ENCODE measurements at places on chromosomes 5 and 9.

DNA sequence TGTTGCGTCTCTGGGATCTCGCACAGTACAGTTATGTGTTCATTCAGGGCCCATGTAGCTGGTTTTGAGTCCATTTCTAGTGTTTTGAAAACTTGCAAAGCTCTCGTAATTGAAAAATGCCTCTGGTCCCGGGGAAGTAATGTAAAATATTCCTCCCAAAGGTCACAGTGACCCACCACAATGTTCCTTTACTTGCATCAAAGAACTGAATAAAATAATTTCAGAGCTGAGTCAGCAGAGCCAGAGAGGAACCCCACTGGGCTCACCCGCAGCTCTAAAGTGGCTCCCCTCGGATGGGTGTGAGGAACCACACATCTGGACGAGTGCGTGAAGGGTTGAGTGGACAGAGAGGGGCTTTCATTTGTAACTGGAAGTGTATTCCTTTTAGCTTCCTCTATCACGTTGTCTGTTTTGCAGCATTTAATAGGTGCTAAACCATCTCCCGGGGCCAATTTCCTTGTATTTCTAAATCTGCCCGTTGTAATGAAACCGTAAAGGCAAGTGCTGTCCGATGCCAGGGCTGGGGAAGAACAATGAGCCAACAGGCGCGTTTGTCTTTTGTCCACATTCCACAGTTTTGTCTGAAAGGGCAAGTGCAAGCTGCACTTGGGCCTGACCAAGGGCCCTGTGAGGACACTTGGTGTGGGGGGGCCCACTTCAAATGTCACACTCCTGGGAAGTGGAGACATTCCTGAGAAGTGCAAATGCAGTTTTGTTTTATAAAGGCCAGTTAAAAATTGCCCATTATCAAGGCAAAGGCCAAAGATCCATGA, 29.9 kb downstream of the COL5A1 start:
- no peak for DNase-seq

- DNase-seq = no peak
Measured at GRCh38 chr9:69120380-69121154, 53.5 kb upstream of the TJP2 start.

DNA sequence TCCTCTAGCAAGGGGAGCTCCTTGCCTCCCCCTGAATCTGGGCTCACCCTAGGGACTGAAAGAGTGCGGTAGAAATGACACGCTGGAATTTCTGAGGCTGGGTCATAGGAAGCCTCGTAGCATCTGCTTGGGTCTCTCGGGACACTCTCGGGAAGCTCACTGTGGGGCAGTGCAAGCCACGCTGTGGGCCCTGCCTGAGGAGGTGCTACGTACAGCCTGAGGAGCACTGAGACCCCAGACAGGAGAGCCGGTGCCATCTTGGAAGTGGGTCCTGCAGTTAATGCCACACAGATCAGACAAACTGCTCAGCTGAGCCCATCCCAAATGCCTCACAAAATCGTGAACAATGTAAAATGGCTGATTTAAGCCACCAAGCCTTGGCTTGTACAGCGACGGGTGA, 1.8 kb downstream of the MRPL36 start:
- no peak for DNase-seq

- DNase-seq = no peak
Measured at GRCh38 chr9:78213712-78214111, 22.2 kb upstream of the CEP78 start.

DNA sequence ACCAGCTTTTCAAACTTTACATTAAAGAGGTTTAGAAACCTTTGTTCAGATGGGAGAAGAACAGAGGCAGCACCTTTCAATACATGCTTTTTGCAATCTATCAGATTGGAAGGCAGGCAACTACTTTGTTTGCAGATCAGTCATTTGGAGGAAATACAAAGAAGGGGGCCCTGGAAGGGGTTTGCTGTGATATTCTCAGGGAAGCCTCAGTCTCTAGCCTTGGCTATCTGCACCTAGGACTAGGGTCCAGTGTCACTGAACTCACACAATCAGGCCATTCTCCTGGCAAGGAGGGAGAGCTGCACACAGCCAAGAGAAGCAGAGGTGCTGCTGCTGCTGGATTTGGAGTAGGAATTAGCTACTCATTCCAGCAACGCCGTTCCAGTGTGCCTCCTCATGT, 79.5 kb downstream of the CRB2 start:
- DNase-seq = no peak

DNA sequence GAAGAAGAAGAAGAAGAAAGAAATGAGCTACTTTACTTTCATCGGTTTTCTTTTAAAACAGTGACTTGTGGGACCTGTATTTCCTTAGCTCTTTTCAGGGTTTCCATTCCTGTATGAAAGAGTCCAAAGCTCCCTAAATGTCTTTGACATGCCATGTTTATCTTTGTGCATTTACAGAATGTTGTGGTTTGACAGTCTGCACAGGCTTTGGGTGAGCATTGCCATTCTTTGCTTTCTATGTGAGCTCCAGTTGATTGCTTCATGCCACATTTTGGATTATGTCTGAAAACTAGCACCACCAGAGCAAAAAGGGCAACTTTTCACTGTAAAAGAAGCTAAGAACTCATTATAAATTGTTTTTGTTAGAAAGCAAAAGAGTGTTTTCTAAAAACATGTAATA, 733.4 kb downstream of the TLE4 start:
- no peak for DNase-seq

GRCh38 chr9:69276775-69277174, 48.2 kb upstream of the ENTREP1 start:
- DNase-seq = no peak

- no peak for DNase-seq
Measured at GRCh38 chr5:168390491-168390890, 95.8 kb upstream of the RARS1 start.

- no peak for DNase-seq
Measured at GRCh38 chr5:32170303-32171151, 3.6 kb downstream of the GOLPH3 start.

DNA sequence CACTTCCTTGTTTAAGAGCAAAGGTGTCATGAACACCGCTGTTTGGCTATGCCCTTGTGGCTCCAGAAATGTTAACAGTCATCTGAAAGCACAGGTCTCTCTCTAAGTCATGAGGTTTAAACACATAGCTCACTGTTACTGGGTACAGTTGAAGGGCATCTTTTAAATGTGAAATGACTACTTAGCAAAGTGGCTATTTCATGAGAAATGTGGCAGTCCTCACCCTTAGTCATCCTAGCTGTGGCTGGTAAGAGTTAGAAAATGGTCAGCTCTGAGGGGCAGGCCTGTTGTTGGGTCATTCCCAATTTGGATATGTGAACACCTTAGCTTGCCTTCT, 24.2 kb upstream of the TMEM171 start:
- no peak for DNase-seq

DNA sequence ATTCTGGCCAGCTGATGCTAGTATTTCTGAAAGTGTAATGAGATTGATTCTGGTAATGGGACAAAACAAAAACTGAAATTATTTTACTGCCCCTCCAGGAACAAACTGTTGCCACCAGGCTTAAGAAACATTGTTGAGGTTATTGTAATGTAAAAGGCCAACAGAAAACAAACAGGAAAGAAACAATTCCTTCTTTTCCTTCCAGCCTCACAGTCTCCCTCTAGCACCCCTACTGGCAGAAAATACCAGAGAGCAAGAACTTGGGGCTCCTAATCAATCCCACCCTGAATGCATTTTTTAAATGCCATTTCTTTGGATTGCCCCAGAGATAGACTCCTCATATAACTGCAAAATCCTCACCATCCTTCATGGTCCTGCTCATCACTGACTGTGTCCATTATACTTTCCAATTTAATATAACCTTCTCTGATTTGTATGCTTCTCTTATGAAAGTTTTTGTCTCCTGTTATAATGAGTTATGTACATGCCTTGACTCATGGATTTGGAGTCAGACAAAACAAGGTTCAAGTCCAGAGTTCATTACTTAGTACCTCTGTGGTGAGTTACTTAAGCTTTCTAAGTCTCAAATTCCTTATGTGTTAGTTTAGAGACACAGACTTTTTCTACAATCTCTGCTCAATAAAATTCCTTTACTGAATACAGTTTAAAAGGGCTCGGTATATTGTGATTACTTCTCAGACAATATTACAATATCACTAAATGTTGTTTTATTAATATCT, 157.9 kb upstream of the FBN2 start:
- no peak for DNase-seq

- DNase-seq = no peak
Measured at GRCh38 chr9:111294691-111295451, 35.2 kb downstream of the OR2K2 start.

DNA sequence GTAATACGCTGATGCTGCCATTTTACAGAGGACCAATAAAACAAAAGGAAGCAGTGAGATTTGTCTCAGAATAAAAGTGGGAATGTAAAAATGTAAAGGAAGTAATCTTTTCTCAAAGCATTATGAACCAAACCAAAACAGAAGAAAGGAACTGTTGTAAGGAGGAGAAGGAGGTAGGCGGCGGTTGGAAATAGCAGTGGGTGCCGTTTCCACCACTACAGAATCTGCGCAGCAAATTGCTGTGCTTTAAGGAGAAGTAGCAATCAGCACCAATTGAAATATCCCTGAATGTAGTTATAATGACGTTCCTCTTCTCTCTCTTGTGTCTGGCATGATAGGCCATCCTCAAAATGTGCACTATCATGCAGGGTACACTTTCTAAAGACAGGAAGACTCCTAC, 455.1 kb upstream of the TLE4 start:
- no peak for DNase-seq

GRCh38 chr9:5085993-5086392, 99.4 kb downstream of the INSL6 start:
- DNase-seq = no peak

- DNase-seq = no peak
Measured at GRCh38 chr5:124702525-124702924, 43.9 kb downstream of the ZNF608 start.

DNA sequence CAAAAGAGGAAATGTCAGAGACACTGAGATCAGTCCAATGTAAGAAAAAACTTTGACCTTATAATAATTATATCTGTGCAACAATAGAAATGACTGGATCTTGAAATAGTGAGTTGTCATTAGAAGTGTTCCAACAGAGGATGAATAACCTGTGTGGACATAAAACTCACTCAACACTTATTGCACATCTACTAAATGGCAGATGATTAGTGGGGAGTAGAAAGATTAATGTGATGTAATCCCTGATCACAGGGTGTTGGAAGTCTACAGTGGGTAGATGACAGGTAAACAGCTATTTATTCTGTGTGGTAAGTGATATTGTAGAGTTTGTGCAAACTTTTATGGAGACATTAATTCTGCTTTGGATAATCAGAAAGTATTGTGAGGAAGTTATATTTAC, 177.3 kb upstream of the HMHB1 start:
- DNase-seq = no peak

- peak; percentile 37 for DNase-seq
Measured at GRCh38 chr5:72210888-72211678, 103.8 kb downstream of the MAP1B start.

- no peak for DNase-seq
Measured at GRCh38 chr5:135053989-135054388, 20.0 kb upstream of the PITX1 start.

GRCh38 chr5:79407591-79407990, 106.3 kb downstream of the HOMER1 start:
- no peak for DNase-seq

DNA sequence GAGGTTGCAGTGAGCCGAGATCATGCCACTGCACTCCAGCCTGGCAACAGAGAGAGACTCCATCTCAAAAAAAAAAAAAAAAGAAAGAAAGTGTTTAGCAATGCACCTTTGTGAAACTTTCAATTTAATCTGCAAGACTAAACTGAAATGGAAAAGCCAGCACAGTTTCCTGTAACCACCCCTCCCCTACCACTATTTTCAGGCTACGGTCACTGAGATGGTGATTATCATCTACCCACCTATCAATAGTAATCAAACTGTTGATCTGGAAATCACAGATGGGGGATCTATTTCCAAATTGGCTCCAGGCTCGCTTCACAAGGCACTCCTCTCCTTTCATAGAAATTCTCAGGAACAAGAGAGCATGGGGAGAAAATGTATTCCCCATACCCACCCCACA, 30.6 kb upstream of the IL7R start:
- no peak for DNase-seq

GRCh38 chr9:85511746-85512145, 230.0 kb downstream of the AGTPBP1 start:
- no peak for DNase-seq

GRCh38 chr5:142884029-142884428, 113.9 kb downstream of the ARHGAP26 start:
- DNase-seq = no peak

- no peak for DNase-seq
Measured at GRCh38 chr9:18775930-18776329, 257.1 kb downstream of the SAXO1 start.

DNA sequence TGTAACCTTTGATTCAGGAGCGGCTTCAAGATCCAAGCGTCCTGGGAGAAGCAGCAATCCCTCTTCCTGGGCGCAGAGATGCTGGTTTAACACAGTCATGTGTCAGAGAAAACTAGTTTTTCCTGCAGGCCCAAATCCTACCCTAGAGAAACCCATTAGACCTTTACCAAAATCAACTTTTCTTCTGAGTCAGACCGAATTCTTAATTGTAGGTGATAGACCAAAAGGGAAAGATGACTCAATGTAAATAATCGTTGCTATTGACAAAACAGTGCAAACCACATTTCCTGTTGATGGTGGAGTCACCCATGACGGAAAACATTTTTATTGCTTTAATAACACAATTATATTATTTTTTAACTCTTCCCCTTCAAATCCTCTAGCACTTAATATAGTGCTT, 40.1 kb downstream of the SLC1A1 start:
- no peak for DNase-seq

GRCh38 chr5:143011585-143011984, 241.4 kb downstream of the ARHGAP26 start:
- DNase-seq = no peak

DNA sequence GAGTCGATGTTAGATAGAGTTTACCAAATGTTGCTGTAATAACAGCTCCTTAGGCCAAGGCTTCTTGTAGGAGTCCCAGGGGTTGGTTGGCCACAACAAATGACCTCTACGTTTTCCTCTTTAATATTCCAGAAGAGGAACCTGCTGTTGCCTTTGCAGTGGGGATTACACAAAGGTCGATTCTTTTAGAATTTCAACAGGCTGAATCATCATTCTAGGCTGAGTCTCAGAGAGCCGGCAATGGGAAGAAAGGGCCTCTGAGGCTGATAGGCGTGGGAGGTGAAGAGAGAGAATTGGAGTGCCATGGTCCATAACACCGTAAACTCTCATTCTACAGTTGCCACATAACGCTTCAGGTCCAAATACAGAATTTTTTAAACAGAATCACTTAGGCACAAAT, 405.9 kb upstream of the DAP start:
- DNase-seq = no peak

GRCh38 chr9:6733831-6734230, 23.9 kb upstream of the KDM4C start:
- DNase-seq = no peak

DNA sequence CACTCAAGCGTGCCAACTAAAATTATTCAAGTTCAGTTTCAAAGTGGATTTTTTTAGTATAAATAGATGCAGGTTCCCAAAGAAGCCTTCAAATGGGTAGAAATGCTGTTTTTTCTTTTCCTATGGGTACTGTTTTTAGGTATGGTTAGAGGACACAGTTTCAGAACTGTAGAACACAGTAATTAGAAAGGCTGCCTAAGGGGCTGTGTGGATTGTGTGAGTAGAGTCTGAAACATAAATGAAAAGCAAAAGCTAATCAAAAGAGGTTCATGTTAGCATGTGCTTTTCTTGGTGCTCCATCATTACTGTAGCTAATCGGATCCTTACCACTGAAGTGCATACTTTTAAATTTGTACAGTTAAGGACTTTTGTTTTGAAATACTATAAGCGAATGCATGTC, 85.3 kb downstream of the ZSWIM6 start:
- DNase-seq = no peak
